ENCODE measurements at places on chromosomes 13 and 19.
A peak's percentile ranks its signal among the peaks of the same experiment; 100 is the strongest.

DNA sequence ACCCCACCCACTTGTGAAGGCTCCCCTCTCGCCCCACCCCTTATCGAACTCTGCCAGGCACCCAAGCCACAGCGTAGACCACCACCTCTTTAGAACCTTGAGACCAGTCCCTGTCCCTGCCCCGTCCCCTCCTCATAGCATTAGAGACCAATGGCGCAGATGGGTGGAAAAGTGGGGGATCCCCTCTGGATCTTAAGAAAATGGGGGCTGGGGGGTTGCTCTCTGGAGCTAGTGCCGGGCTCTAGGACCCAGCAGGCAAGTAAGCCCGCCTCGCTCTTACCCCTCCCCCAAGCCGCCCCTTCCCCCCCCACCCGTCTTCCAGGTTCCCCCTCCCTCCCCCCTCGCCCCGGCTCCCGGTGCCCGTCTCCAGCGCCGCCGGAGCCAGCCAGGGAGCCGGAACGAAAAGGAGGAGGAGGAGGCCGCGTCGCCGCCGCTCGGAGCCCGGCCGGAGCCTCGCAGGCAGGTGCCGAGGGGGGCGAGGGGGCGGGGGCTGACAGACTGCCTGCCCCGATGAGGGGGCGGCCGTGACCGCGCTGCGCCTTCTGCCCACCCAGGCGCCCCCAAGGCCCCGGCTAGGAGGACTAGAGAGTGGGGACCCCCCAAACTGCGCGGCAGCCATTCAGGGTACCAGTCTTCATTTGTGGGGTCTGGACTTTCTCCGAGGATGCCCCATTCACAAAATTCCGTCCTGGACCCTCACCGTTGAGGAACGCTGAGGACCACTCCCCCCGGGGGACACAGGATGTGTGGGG lies at the start of gene SPRED3:
TSS of gene SPRED3 (plus strand) at position 349 of the 752 bp plus-strand sequence. CDS start 1,606 bp downstream, outside the sequence.
- peak; percentile 42 for DNase-seq

- no peak for DNase-seq
Measured at GRCh38 chr19:28264556-28264955, 948.4 kb downstream of the UQCRFS1 start.

DNA sequence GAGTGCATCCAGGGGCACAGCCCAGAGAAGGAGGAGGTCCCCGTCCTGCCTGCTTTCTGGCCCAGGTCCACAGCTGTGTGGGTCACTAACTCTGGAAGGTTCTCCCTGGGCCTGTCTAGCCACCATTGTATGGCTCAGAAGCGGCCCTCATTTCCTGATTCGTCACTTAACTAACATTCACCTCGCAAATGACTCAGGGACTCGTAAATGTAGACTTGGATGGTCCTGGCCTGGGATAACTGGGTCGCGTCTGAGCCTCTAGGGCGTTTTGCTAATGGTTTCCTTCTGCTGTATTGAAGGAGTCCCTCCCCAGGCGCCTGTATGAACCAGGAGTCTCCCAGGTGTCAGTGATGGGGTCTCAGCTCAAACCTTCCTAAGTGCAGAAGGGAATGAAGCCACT lies 162.8 kb downstream of the ZNF536 start:
- DNase-seq, result no peak

DNA sequence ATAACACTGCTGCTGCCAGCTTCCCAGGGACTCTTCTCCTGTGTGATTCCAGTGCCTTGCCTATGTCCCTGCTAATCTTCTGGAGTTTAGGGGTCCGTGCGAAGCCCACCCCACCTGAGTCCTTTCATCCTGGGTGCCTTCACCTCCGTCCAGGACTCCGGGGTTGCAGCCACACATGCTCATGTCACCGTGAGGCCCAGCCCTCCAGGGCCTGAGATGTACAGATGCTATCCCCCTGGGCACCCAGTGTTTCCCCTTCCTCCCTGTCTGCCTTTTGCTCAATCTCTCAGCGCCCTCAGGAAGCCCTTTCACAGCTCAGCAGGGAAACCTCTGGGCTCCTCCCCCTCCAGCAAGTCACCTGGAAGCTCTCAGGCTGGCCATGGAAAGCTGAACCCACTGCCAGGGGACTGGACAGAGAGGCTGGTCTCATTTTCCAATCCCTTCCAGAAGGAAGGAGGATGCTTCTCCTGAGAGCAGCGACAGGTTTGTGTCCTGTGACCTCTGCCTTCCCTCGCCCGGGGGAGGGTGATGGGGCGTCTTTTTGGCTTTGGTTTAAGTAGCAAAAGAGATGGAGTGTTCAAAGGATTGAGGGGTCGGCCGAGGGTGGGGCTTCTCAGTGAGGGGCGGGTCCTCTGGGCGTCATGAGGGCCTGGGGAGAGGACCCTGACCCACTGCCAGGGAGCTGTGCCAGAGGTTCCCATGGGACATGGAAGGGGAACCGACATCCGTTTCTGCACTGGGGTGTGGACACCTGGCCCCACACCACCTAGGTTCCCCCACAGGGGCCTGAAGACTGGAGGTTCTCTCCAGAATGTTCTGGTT lies 30.8 kb upstream of the TFDP1 start:
- DNase-seq, result no peak

- no peak for DNase-seq
Measured at GRCh38 chr19:46721269-46722003, 4.5 kb upstream of the PRKD2 start.

GRCh38 chr19:38284422-38284821 lies 19.6 kb upstream of the C19orf33 start:
- DNase-seq, result peak; percentile 70

DNA sequence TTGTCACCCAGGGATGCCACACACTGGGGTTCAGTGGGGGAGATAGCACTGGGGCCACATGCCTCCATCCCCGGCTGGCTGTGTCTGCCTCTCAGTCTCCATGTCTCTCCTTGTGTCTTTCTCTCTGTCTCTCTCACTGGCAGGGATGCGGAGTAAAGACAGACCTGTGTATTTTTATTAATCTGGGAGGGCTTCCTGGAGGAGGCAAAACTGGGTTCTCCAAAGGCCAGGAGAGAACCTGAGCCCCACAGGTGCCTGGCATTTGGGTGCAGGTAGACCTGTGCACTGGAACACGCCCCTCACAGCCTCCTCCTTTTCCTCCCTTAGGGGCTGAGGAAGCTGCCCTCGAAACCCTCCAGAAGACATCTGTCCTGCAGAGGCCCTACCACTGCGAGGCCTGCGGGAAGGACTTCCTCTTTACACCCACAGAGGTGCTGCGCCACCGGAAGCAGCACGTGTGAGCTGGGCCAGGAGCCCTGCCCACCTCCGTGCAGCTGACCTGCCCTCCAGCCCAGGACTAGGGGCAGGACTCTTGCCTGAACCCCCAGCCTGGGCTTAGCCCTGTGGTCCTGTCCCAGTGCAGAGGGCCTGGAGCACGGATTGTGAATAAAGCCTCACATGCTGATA lies 32.7 kb downstream of the DHX34 start:
- peak; percentile 61 for DNase-seq

DNA sequence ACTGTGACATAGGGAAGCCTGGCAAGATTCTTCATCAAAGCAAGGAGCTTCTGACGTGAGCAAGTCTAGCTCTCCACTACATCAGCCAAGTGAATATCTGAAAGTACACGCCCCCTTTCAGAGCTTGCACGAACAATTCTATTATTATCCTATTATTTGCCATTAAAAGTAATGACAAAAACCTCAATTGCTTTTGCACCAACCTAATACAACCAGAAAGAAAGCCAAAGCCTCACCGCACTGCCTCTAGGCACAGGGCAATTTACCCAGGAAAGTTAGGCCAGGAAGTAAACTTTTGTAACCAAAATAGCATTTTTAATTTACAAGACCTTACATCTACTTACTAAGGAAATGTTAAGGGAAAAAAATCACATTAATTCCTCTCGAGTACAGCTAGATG lies 41.2 kb downstream of the LATS2 start:
- DNase-seq, result no peak

- no peak for DNase-seq
Measured at GRCh38 chr13:49625392-49626079, 2.8 kb upstream of the ARL11 start.

- peak; percentile 67 for DNase-seq
Measured at GRCh38 chr13:27919934-27920676, at the start of gene PDX1. Gene PDX1 (plus strand): TSS chr13:27920000. CDS start chr13:27920139, 139 bp downstream.

GRCh38 chr13:36965767-36966166 lies 33.4 kb downstream of the ALG5 start:
- DNase-seq, result no peak

- DNase-seq, result peak; percentile 37
Measured at GRCh38 chr13:30466358-30466714, 600 bp upstream of the HMGB1 start.

GRCh38 chr19:33509774-33510173 lies 11.8 kb downstream of the PEPD start:
- no peak for DNase-seq

- DNase-seq, result no peak
Measured at GRCh38 chr13:111373486-111373885, 53.0 kb downstream of the TEX29 start.

DNA sequence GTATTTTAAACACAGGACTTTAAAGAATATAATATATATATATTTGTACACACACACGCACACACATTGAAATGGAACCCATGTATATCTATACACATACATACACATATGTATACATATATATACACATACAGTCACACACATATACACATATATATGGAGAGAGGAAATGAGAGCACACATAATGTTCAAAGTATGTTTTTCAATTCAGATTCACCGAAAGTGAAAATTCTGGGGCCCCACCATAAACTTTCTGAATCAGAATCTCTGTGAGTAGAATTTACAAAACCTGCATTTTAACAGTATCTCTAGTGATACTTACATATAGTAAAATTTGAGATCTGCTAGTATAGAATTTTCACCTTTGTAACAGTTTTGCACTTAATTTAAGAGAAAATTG lies 60.4 kb upstream of the OBI1 start:
- no peak for DNase-seq

DNA sequence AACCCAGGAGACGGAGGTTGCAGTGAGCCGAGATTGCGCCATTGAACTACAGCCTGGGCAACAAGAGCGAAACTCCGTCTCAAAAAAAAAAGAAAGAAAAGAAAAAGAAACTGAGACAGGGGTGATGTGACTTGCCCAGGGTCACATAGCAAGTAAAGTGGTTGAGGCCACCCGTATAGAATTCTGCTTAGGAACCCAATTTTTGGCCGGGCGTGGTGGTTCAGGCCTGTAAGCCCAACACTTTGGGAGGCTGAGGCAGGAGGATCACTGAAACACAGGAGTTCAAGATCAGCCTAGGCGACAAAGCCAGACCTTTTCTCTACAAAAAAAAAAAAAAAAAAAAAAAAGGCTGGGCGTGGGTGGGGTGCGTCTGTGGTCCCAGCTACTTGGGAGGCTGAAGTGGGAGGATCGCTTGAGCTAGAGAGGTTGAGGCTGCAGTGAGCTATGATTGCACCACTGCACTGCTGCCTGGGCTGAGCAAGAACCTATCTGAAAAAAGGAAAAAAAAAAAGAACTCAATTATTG lies 1.3 kb downstream of the SNRPA start:
- no peak for DNase-seq

DNA sequence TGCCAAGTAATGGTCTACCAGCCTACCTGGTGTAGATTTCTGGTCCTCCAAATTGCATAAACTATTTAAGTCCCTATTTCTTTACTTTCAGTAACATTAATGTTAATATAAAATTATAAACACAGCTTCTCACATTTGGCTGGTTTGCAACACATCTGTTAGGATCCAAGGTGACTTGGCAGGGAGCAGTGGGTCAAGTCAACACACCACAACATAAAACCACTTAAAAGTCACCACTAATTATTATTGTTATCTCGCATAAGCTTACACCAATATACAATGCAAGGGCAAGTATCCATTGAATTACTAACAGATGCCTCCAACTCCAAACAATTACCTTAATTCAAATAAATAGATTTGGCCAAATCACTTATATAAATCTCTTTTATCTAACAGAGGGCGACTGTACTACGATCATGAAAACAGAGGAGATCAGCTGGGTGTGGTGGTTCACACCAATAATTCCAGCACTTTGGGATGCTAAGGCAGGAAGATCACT lies 74.7 kb downstream of the FGF14 start:
- no peak for DNase-seq

GRCh38 chr19:44748426-44749254 lies at the start of gene BCL3:
Gene BCL3 (plus strand): TSS chr19:44748708. CDS start chr19:44748791, 83 bp downstream.
- peak; percentile 86 for DNase-seq

DNA sequence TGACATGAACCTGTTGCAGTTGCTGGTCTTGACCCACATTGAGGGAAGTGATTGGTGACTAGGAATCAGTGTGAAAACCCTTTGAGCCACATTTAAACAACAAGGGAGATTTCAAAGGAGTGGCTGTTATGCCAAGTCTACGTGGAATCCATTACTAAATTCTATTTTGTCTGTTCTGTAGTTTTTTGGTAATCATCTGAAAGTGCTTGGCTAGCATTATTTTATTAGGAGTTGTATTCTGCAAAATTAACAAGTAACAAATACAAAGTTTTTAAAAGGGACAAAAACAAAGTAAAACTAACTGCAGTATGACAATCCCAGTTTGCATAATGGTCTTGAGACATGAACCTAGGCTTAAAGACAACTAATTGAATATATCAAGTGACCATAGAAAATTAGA lies 14.0 kb upstream of the ZNF780A start:
- DNase-seq, result no peak

GRCh38 chr19:45782820-45783785 lies 813 bp upstream of the DMPK start:
- DNase-seq, result no peak

DNA sequence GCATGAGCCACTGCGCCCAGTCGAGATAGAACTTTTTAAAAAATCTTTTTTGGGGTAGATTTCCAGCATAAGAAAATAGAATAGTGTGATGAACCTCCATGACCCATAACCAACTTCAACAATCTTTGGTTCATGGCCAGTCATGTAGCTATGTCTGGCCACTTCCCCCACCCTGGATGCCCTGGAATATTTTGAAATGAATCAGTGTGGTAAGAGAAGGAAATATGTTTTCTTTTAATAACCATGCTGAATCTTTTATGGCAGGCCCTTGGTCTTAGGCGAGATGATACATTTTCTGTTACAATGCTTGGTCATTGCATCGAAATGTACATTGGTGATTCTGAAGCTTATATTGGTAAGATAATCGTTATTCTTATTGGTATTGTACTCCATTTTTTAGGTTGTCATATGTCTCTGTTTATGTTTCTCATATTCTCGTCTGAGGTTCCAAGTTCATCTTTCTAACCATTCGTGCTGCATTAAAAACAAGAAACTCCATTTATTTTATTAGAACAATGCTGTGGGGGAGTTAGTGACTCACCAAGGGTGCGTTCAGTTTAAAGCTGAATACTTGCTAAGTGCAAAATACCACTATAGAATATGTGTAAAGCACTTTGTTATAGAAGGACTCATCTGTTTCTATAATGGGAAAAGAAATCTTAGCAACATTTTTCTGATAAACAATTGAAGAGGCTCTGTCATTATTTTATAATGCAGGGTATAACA lies 16.4 kb upstream of the UPF3A start:
- no peak for DNase-seq

DNA sequence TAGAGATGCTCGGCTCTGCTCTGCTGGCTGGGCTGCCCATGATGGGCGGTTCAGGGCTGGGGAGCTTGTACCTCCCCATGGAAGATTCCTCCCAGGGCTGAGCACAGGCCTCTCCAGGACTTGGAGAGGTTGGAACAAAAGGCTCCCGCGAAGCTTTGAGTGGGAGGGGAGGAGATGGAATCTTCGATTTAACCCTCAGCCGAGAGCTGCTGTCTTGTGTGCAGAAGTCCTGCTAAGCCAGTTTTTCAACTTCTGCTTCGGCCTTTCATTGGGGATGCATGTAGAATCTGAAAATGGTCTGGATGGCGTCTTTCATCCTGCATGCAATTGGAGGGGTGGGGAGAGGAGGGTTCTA lies 163.3 kb downstream of the KDM4B start:
- no peak for DNase-seq

Measured in GM13976 (cell line).